Mammary microvascular endothelial cell (primary cell): ENCODE measurements at places on chromosomes 13 and 19. TPM values are rescaled to one million over a fixed set of nuclear protein-coding genes. Genes with fewer than 3 reads are reported as not detected.

RNU6-9 gene
- total RNA-seq: not detected in 2 replicates

N4BP2L2 gene
- 24.4 and 34.4 TPM in 2 replicates for total RNA-seq

CALM3 gene
- total RNA-seq: 296 and 299 TPM in 2 replicates

THAP8 gene
- 5.8 and 6.0 TPM in 2 replicates for total RNA-seq

KIR2DL3 gene
- not detected in 2 replicates for total RNA-seq

S1PR2 gene
- 1.00 and 1.5 TPM in 2 replicates for total RNA-seq

ZNF506 gene
- total RNA-seq: 6.6 and 11.2 TPM in 2 replicates

ANGPTL8 gene
- not detected in 2 replicates for total RNA-seq

MAB21L1 gene
- total RNA-seq: 0.27 TPM in 1 of 2 replicates, not detected in the other

MAMSTR gene
- total RNA-seq: 0.67 and 1.6 TPM in 2 replicates

IRS2 gene
- total RNA-seq: 0.40 and 0.64 TPM in 2 replicates

PRR19 gene
- 0.27 and 1.0 TPM in 2 replicates for total RNA-seq

CHAMP1 gene
- total RNA-seq: 14.5 and 16.7 TPM in 2 replicates

ONECUT3 gene
- not detected in 2 replicates for total RNA-seq

CEACAM8 gene
- not detected in 2 replicates for total RNA-seq

THSD1 gene
- total RNA-seq: 31.0 and 33.9 TPM in 2 replicates

PRR20C gene
- total RNA-seq: not detected in 2 replicates

LGALS4 gene
- not detected in 2 replicates for total RNA-seq

ZFR2 gene
- total RNA-seq: not detected in 2 replicates

CYP4F8 gene
- total RNA-seq: not detected in 2 replicates

PRMT1 gene
- total RNA-seq: 329 and 369 TPM in 2 replicates

DYRK1B gene
- total RNA-seq: 11.7 and 16.8 TPM in 2 replicates

C1QTNF9B gene
- not detected in 2 replicates for total RNA-seq

S1PR4 gene
- 0.73 and 1.5 TPM in 2 replicates for total RNA-seq

ZNF177 gene
- total RNA-seq: 0.15 and 2.0 TPM in 2 replicates

BORA gene
- total RNA-seq: 9.3 and 10.9 TPM in 2 replicates

PIN1 gene
- total RNA-seq: 164 and 167 TPM in 2 replicates

CEACAM21 gene
- 2.5 and 14.9 TPM in 2 replicates for total RNA-seq

TMEM86B gene
- 0.27 and 1.7 TPM in 2 replicates for total RNA-seq

PRRG2 gene
- total RNA-seq: 1.1 and 3.3 TPM in 2 replicates

BST2 gene
- 295 and 315 TPM in 2 replicates for total RNA-seq

NCR1 gene
- total RNA-seq: not detected in 2 replicates

KLK12 gene
- total RNA-seq: not detected in 2 replicates

FPR2 gene
- total RNA-seq: not detected in 2 replicates

LILRA5 gene
- not detected in 2 replicates for total RNA-seq

GAPDHS gene
- not detected in 2 replicates for total RNA-seq

REEP6 gene
- 1.1 and 2.7 TPM in 2 replicates for total RNA-seq

DAND5 gene
- 0.07 TPM in 1 of 2 replicates, not detected in the other for total RNA-seq

STXBP2 gene
- total RNA-seq: 21.4 and 27.1 TPM in 2 replicates

TNNT1 gene
- total RNA-seq: 0.79 and 3.1 TPM in 2 replicates

KCNN4 gene
- 1.3 and 3.2 TPM in 2 replicates for total RNA-seq

PEPD gene
- 114 and 137 TPM in 2 replicates for total RNA-seq

IZUMO2 gene
- not detected in 2 replicates for total RNA-seq

AKT1S1 gene
- 26.5 and 30.4 TPM in 2 replicates for total RNA-seq

IGFL2 gene
- not detected in 2 replicates for total RNA-seq

GRK1 gene
- not detected in 2 replicates for total RNA-seq

ZNF429 gene
- 2.3 and 2.7 TPM in 2 replicates for total RNA-seq

ADGRE3 gene
- total RNA-seq: not detected in 2 replicates

MAG gene
- total RNA-seq: not detected in 2 replicates

PEG3 gene
- 0.34 and 0.60 TPM in 2 replicates for total RNA-seq

KCNN1 gene
- not detected in 2 replicates for total RNA-seq

CLIP3 gene
- total RNA-seq: 1.9 and 2.1 TPM in 2 replicates

ZNF98 gene
- total RNA-seq: not detected in 2 replicates
